G401 (cell line): ENCODE measurements at places on chromosomes 6 and 20. TPM values are rescaled to one million over a fixed set of nuclear protein-coding genes. Genes with fewer than 3 reads are reported as not detected.

GRCh38 chr20:12528591-12529041, 480.2 kb upstream of the SPTLC3 start:
- peak; percentile 68 for DNase-seq

DNA sequence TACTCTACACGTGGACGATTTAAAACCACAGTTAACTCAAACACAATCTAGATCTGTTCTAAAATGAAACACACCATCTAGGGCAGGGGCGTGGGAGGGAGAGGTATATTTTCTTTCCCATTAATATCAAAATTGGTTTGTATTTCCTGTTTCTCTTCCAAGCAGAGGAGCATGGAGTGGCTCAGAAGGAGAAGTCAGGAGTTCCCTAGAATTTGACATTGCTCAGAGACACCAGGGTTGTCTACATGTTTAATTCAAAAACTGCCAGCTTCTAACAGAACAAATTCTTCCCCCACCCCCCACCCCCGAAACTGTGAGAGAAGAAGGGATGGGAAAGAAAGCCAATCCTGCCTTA, 2.3 kb downstream of the PREX1 start:
- DNase-seq: no peak

GRCh38 chr6:46490425-46491200, 636 bp downstream of the RCAN2 start:
- peak; percentile 71 for DNase-seq

DNA sequence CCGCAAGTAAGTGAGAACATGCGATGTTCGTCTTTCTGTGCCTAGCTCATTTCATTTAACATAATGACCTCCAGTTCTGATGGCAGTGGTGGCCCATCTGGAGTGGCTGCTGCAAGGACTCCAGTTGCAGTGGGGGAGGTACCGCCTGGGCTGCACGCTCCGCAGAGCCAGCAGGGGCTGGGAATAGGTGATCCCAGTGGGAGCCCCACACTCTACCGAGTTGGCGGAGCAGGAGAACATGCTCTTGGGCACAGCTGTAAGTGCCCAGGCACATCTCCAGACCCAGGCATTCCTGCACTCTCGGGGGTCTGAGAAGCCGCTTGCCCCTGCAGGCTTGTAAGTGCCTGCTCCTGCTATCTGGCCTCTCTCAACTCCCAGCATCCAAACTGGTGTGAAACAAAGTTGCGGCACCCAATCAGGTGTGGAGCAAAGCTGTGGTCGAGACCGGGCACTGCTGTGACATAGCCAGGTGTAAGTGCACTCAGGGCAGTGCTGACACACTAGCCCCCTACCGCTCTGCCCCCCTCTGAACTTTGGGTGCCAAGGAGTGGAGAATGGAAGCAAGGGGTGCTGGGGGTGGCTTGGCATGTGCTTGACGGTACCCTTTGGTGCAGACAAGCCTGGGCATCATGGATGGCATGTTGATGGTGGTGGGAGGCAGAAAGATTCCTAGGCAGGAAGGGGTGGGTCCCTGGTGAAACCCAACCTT, 130.2 kb downstream of the HTR1B start:
- DNase-seq: no peak

DNA sequence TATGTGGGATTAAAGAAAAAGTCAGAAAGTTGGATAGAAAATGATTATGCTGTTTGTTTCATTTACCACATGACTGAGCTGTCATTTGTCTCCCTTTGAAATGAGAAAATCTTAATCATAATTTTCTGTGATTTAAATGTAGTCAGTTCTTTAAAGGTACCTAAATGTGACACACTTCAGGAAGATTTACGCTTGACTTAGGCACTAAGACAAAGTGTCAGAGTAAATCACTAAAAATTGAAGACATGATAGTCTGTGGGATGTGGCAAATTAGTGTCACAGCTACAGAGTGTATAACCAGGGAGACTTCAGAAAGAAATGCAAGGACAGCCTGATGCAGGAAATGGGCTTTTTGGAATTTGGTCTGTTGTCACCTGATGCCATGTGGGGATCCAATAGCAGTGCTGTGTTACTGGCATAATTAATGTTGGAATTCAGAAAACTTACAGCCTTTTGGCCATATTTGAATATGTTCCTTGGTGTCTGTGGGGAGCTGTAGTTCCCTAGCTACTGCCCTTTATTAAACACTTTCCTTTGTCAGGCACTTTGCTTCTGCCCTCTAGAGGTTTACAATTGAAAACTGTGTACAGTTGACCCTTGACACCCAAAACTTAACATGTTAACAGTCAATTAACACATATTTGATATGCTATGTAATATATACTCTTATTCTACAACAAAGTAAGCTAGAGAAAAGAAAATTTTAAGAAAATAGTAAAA, 493.8 kb downstream of the UTRN start:
- DNase-seq: no peak

GRCh38 chr6:109740787-109741186, 49.7 kb downstream of the FIG4 start:
- no peak for DNase-seq

DNA sequence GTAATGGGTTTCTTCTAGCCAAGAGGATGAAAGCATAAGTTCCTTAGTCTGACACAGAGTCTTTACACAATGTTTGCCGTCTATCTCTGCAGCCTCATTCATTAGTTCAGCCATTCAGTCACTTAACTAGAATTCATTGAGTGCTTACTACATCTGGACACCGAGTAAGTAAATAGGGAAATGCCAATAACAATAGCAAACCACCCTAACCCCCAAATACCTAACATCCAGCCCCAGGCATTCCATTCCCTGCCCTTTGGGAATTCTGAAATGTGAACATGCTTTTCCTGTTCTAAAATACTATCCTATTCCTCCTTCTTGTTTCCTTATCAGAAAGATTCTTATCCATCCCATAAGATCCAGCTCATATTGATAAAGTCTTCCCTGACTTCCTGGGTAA, 277.6 kb upstream of the RNF217 start:
- DNase-seq: no peak

DNA sequence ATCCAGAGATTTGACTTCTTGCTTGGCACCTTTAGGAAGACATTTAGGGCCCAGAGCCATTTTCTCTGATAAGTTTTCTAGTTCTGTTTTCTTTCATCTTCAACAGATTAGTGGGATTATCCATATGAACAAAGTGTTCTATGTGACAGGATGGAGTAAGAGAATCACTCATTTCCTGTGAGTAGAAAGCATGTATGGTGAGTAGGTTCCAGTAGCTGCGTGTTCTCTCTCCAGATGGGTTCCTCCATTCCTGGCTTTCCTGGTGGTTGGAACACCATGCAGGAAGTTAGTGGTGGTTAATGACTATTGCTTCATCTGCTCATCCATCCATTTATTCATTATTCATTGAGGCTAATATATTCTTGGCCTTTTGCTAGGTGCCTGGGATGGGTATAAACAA, 54.0 kb downstream of the EFCAB8 start:
- no peak for DNase-seq

GRCh38 chr6:105991561-105992314, 94.4 kb upstream of the PRDM1 start:
- peak; percentile 71 for DNase-seq

- DNase-seq: no peak
These were observed 53.3 kb upstream of the TAF8 start for GRCh38 chr6:41996997-41997396.

DNA sequence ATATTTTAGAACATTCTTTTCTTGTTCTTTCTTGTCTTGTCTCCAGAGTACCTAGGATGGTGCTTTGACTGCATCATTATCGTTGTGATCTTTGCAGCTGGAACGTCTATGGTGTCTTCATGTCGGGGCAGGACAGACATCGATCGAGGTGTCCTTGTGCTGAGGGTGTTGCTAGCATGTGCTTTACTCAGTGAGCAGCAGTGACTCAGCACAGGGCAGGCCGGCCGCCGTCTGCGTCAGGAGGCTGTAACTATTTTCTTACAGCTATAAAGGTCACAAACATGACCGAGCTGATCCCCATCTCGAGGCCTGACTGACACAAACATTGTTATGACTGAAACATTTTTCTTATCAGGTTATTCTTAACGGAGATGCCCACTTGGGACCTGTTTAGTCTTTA, 14.9 kb upstream of the CTCFL start:
- no peak for DNase-seq

DNA sequence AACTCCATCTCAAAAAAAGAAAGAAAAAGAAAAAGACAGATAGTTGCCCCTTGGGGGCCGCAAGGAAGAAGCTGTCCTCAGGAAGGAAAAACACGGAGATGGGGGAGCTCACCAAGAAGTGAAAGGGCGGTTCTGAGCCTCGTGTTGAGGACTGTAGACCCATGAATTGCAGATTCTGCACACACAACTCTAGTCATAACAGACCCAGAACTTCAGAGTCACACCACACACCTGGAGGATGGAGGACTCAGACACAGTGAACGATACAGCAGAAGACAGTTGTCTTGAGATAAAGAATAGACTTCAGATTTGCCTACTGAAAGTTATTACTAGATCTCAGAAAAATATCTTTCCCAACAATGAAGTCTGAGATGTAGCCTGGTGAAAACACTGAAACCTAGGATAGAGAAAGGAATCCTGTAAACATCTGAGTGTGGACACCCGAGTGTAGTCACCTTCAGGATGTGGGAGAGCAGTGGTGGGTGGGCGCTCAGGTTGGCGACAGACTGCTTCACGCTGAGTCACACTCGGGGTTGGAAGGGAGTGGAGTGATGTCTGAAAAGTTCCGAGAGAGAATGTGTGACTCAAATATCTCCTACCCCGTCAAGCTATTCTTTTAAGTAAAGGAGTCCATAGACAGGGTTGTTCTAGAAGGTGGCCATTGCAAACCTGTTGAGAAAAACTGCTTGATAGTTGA, 88.1 kb downstream of the MAP3K4 start:
- no peak for DNase-seq

DNA sequence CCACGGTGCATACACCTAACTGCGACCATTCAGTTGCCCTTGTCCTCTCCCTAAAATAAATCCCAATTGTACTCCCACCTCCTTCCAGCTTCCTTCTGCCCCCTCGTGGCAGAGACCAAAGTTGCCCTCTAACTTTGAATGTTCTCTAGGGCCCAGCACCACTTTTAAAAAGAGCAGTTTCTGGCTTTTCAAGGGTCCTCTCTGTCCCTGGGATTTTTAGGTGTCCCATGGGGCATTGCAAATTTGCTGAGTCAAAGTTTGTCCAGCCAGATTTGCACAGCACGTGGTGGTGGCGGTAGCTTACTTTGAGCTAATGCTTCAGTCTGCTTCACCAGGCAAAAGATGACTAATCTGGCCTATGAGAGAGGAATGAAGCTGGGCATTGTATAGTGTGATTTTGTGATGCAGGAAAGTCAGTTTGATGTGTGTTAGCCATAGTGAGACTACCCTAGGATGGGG, 100.2 kb downstream of the PERP start:
- DNase-seq: no peak

DNA sequence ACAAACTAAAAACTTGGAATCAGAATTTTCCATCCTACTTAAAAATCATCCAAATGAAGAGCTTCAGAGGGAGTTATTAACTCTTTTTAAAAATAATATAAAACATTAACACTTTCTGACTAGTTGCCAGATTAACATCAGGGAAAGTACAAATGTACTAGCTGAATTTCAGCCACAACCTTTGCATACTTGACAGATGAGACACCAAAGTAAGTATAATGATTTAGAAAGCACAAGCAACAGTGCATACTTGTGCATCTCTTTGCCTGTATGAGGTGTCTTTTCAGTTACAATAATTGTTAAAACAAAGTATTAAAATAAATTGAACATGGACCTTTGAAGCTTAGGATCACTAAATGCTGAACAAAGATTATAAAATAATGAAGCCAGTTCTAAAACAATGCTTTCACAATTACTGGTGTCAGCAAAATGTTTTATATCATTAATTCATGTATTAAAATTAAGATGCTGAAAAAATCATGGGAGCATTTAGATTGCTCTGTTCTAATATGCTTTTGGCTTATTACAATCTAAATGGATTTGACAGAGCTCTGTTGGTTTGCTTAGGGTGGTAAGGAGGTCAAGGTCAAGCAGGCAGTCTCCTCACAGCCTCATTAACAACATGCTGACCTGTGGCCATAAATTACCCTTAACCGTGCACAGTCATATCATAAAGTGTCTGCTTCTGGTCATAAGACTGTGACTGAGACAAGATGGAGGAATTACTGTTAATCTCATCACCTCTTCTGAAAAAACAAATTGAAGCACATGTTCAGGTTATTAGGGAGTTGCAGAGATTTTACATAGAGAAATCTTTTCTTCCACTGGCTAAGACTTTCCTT, 15.1 kb downstream of the RNF217 start:
- DNase-seq: no peak

DNA sequence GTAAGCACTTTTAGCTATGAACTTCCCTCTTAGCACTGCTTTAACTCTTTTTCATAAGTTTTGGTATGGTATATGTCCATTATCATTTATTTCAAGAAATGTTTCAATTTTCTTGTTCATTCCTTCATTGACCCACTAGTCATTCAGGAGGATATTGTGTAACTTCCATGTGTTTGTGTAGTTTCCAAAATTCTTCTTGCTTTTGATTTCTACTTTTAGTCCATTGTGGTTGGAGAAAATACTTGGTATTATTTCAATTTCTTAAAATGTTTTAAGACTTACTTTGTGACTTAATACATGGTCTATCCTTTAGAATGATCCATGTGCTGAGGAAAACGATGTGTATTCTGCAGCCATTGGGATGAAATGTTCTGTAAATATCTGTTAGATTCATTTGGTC, 176.5 kb downstream of the CENPW start:
- no peak for DNase-seq

GRCh38 chr6:145802141-145802540, 12.5 kb downstream of the FBXO30 start:
- no peak for DNase-seq

DNA sequence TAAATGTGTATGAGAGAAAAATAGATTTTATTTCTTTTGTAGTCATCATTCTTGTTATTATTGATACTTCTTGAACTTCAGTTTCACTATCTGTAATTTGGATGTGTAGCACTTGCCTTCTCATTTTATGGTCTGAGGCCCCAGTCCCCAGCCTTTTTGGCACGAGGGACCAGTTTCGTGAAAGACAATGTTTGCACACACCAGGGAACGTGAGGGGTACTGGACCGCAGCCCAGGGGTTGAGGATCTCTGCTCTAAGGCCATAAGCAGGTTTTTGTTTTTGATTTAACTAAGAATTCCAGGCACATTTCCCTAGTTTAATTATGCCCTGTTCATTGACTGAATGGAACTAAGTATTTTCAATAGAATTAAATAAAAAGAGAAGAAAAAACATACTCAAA, 261.5 kb downstream of the BMP2 start:
- no peak for DNase-seq

- no peak for DNase-seq
These were observed 6.6 kb upstream of the YTHDF1 start for GRCh38 chr20:63222541-63222940.

GRCh38 chr20:12969071-12969669, 39.6 kb upstream of the SPTLC3 start:
- no peak for DNase-seq

Gene MAN1A1
- total RNA-seq: not detected in 2 replicates

Gene BPI
- total RNA-seq: not detected in 2 replicates

Gene HSD17B8
- total RNA-seq: 13.3 and 18.2 TPM in 2 replicates

Gene GRM1
- not detected in 2 replicates for total RNA-seq

Gene MCHR2
- total RNA-seq: not detected in 2 replicates

Gene TFEB
- total RNA-seq: 6.7 and 9.8 TPM in 2 replicates

Gene TOP1
- total RNA-seq: 32.1 and 39.7 TPM in 2 replicates

Gene MATN4
- not detected in 2 replicates for total RNA-seq

Gene CDH4
- 8.8 and 12.9 TPM in 2 replicates for total RNA-seq

Gene MROH8
- total RNA-seq: 0.07 and 1.8 TPM in 2 replicates

Gene VNN1
- total RNA-seq: not detected in 2 replicates

Gene DDO
- not detected in 2 replicates for total RNA-seq

Gene TAF8
- 27.5 and 28.2 TPM in 2 replicates for total RNA-seq

Gene OPRM1
- total RNA-seq: not detected in 2 replicates
